ENCODE measurements at places on chromosomes 2 and 18.

GRCh38 chr2:104332731-104333130 is 521.2 kb upstream of the POU3F3 start:
- no peak for DNase-seq

DNA sequence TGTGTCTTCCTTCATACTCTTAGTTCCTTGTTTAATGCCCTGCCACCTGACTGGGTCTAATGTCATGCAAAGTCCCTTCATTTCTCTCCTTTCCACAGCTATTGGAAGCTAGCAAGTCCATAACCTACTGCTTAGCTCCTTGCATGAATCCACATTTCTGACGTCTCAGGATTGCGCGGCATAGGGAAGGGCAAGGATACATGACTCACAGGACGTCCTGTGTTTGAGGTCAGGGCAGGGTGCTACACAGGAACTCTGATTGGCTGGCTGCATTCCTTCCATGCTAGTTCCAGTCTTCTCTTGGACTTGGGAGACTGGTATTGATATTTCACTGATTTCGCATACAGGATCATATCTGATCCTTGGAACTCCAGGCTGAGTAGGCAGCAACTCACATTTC is 137.9 kb downstream of the CDH2 start:
- DNase-seq, result no peak

- no peak for DNase-seq
Measured at GRCh38 chr2:8219631-8220355, 462.1 kb upstream of the ID2 start.

DNA sequence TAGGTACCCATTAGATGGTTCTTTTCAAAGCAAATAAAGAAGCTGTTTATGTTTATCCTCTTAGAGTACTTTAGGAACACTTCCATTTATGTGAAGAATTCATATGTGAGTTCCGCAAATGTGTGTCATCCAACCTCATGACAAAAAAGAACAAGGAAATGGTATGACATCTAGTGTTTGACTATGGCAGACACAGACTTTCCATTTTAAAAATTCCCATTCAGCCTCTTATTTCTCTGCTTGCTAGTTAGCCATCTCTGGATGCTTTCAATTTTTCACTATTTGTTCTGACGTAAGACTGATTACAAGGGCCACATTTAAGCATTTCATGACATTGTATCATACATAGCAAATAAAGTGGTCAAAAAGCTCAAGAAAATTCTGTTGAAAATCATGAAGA is 103.0 kb downstream of the ZAP70 start:
- DNase-seq, result no peak

- no peak for DNase-seq
Measured at GRCh38 chr2:12694990-12695774, 21.6 kb upstream of the TRIB2 start.

DNA sequence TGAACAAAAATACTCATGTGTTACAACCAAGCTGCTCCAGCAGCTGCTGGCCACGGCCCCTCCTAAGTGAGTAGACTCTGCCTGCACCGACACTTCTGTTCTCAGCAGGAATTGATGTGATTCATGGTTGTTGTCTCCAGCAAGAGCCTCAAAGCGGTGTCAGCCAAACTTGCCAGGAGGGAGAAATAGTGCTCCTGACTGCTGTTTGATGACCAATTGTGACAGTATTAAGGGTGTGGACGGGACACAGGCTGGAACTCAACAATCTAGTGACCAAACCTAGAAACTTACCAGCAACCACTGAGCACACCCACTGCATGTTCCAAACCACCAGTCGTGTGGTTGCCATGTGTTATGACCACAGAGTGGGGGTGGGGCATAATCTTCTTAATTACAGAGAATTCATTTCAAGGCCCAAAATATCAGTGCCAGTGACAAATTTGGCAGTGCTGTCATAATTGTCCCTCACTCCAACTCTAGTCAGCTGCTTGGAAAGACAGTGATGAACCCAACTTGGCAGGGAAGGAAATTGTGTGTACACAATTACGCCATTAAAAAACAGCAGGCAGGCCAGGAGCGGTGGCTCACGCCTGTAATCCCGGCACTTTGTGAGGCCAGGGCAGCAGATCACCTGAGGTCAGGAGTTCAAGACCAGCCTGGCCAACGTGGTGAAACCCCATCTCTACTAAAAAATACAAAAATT is 30.4 kb downstream of the FBLN7 start:
- no peak for DNase-seq

DNA sequence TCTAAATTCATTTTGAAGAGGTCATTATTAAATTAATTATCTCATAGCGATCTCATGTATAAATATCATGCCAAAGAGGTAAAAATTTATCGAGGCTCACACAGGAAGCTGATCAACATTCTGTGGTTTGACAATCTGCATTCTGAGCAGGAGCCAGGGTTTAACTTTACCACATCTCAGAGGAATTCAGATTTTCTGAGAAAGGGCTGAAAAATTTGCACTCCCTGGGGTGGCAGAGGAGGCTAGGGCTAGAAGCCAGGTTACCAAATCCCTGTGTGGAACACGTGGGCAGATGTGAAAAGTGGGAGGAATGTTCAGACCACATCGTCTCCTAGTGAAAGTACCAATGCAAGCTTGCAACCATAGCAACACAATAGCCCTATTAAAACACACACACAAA is 63.5 kb upstream of the CTLA4 start:
- peak; percentile 76 for DNase-seq

DNA sequence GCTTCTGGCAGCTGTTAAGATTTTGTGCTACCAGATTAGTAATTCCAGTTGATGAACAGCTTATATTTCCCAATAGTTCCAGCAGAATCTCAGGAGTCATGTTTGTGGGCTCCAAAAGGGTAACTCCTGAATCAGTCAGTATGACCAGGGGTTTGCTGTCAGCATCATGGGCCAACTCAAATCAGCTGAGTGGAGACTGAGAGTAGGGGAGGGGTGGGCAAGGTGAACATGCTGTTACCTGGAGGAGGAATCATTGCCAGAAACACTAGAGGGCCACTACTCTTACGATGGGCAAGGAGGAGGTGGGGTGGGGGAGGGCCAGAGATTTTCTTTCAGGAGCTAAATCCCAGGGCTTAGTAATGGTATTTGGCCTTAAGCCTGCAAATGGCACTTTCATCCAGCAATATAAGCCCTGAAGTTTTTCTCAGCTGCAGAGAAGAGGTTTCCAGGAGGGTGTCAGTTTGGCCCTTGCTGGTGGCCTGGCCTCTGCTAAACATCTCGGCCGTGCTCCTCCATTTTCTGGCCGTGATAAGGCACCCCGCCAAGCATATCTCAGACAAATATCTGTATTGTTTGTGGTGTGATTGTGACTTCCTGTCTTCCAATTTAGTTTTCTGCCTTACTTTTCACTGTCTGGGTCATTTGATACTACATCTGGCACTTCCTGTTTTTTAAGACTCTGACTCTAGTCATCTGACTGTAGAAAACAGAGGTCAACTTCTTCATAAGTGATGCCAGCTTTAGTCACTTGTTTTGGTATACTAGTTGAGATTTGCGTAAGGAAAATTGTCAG is 120.5 kb upstream of the CXCR4 start:
- DNase-seq, result no peak

DNA sequence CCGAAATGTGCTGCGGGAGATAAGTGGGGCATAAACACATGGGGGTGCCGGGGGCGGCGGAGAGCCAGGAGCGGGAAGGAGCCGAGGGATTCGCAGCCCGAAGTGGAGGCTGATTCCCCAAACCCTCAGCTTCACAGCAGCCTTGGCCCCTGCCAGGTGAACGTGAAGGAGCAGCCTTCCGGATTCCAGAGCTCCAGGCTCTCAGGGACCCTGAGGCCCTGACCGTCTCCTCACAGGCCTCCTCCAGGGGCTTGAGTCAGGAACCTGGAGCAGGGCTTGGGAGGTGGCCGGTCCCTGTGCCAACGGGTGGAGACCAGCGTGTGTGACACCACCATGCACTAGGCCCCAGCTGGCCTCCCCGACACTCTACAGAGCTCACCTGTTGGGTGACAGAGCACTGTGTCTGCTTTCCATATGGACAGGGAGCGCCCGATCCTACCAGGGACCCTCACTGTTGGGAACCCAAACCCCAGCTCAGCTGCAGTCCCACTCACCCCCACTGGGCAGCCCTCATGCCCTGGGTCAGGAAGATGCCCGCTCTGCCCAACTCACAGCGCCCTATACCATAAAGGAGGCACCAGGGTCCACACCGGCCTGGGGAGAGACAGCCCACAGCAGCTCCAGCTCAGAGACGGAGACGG is 117.6 kb upstream of the OTOS start:
- no peak for DNase-seq

DNA sequence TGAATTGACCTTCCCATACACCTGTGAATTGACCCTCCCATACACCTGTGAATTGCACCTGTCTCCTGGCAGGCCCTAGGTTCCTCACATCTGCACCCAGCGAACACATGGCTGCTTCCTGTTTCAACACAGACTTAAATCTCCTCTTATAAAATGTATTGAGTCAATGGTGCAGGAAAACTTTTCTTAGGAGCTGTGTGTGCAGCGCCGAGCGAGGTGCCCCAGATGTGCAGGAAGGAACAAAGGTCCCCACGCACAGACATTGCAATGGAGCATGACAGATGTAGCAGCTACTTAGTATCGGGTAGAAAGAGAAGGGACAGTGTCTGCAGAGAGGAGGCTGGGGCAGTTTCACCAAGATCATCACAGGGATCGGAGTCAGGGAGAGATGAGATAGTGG is 85.5 kb upstream of the PXDN start:
- DNase-seq, result no peak

GRCh38 chr2:86315084-86315483 is 22.3 kb downstream of the REEP1 start:
- no peak for DNase-seq

- DNase-seq, result no peak
Measured at GRCh38 chr18:78992041-78993011, 12.7 kb downstream of the SALL3 start.

DNA sequence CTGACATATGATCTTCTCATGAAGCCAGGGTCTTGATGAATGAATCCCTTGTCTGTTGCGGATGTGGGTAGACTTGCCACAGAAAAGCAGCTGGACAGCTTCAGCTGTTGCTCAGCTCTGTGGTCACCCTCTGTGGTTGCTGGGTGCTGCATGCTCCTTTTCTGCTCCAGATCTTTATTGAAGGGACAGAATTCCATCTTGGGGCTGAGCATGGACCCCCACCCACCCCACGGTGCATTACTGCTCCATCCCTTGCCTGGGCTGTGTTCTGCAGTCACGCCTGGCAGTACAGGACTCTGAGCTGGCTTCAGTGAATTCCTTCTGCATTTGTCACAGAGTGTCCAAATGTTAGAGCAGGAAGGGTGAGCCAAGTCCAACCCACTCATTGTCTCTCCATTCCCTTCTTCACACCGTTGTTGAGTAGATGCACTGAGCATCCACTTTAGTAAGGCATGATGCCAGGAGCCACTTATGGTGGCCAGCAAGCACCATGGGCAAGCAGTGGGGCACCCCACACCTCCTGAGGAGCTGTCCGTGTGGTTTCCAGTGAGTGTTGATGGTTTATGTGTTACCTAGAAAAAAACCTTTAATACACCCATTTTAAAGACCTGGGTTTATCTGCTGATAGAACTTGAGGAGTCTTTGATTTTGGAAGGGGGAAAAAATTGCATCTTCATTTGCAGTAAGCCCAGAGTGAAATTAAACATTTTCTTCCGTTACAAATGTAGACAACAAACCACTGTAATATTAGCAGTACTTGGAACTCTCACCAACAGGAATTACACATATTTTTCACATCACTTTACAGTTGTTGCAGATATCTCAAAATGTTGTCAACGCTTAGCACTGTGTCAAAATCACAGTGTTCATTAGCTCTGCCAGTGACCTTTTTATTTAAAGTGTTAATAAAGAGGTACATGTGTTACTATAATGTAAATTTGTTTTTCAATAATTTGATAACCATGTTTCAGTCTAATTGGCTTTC is 14.7 kb upstream of the ITGB6 start:
- peak; percentile 68 for DNase-seq

- DNase-seq, result no peak
Measured at GRCh38 chr2:24334245-24334633, 26.1 kb downstream of the ITSN2 start.

- no peak for DNase-seq
Measured at GRCh38 chr2:26687328-26687727, 5.2 kb upstream of the KCNK3 start.

- DNase-seq, result no peak
Measured at GRCh38 chr2:85769983-85770362, 16.2 kb downstream of the ATOH8 start.

DNA sequence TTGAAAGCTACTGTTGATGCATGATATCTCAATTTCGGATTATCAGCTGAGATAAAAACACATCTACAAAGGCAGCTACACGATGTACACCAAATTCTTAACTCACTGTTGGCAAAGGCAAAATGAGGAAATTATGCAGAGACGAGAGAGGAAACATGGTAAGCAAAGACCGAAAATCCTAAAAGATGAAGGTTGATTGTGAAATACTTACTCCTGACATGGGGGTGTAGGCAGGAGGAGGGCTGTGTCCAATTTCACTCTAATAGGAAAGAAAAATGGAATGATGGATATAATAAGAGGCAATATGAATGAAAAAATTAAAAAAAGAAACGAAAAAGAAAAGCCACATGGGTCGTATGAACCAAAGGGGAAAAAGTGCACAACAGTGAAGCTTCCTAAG is 831.3 kb downstream of the CPS1 start:
- no peak for DNase-seq

DNA sequence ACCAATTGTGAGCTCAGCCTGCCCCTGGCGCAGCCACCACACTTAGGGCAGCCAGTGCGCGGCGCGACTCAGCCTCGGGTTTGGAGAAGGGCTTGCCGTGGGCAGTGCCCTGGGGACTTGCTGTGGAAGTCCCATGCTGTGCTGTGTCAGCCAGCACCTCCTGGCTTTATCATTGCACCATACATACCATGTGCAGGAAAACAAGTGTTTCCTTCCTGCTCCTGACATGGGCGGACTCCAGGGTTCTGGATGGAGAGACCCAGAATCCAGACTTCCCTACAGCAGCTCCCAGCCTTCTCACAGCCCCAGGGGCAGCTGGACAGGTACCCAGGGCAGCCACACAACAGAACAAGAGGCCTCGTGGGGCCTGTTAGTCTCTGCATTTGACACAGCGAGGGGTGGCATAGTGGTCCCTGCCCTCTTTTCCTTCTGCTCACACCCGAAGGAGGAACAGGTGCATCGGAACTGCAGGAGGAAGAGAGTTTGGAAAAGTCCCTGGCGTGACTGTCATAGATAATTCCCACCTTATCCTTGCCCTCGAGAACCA is 54.2 kb downstream of the SDC1 start:
- DNase-seq, result no peak

- DNase-seq, result no peak
Measured at GRCh38 chr2:169761251-169761969, 27.8 kb downstream of the KLHL23 start.

- DNase-seq, result no peak
Measured at GRCh38 chr2:97712693-97713295, 582 bp upstream of the ZAP70 start.
